Stomach (tissue), 19 donors: ENCODE measurements at places on chromosomes 2 and 18. TPM values are rescaled to one million over a fixed set of nuclear protein-coding genes. Genes with fewer than 3 reads are reported as not detected.
A peak's percentile ranks its signal among the peaks of the same experiment; 100 is the strongest.

The HOXD13 gene
- not detected for total RNA-seq

The HJURP gene
- 2.0 TPM for total RNA-seq

The EML6 gene
- 0.45 TPM for total RNA-seq

The CPLX4 gene
- total RNA-seq, result not detected

The C2orf76 gene
- total RNA-seq, result 15.2 TPM

GRCh38 chr2:224284134-224284946 lies 117.6 kb downstream of the FAM124B start:
- no peaks in the 10 kb centered on the region for H3K36me3 ChIP-seq
- no peak overlapping the region for H3K4me3 ChIP-seq
- no peaks in the 10 kb centered on the region for H3K4me1 ChIP-seq
- no peak for DNase-seq
- H3K27me3 ChIP-seq, result no peaks in the 10 kb centered on the region

DNA sequence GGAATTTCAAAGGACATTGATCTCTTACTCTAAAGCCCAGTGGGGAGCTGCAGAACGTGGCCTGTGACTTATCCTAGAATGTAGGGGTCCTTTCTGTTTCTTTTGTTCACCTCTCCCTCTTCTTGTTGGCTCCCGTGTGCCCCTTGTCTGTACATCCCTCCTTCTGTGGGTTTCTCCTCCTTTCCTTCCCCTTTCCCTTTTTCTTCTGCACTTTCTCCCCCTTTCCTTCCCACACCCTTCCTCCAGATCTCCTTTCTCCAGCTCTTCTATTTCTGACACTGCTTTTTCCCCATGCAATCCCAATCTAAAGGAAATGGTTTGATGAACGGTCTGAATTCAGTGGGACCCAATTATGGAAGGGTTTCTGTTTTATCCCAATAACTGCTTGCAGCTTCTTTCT lies 35.5 kb upstream of the MAPRE3 start:
- no peaks in the 10 kb centered on the region for H3K4me1 ChIP-seq
- no peak overlapping the region for H3K4me3 ChIP-seq
- no peak for DNase-seq
- no peaks in the 10 kb centered on the region for H3K36me3 ChIP-seq

GRCh38 chr2:130785466-130786055 lies 30.2 kb downstream of the AMER3 start:
- H3K36me3 ChIP-seq, result no peaks in the 10 kb centered on the region
- no peaks in the 10 kb centered on the region for H3K4me1 ChIP-seq
- H3K27ac ChIP-seq, result no peak overlapping the region
- no peaks in the 10 kb centered on the region for H3K27me3 ChIP-seq
- no peak overlapping the region for H3K4me3 ChIP-seq

DNA sequence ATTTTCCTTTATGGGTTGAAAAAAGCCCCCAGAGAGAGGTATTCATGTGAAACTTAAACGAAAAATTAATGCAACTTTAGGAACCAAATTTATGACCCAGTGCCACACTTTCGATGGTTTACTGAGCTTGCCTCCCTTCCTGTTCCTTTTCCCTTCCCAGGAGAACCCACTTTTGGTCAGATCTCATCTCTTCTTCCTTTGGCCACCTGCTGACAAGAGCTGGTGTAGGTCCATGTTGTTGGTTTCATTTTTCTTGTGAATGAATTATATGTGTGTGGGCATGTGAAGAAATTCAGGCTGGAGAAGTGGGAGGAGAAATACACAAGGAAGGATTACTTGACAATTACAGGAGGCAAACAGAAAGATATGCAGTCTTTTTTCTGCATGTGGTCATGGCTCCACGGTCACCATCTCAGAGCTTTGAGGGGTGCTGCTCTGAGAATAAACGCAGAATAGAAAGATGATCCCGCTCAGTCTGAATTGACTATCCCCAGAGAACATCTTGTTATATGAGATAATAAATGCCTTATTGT lies 111.3 kb upstream of the TCF4 start:
- H3K27ac ChIP-seq, result no peak overlapping the region
- DNase-seq, result no peak
- H3K36me3 ChIP-seq, result no peaks in the 10 kb centered on the region
- no peak overlapping the region for H3K4me3 ChIP-seq

- H3K4me1 ChIP-seq, result peaks cover 35% of the 10 kb centered on the region
- no peaks in the 10 kb centered on the region for H3K36me3 ChIP-seq
- H3K27me3 ChIP-seq, result no peaks in the 10 kb centered on the region
- no peak overlapping the region for H3K4me3 ChIP-seq
- no peak overlapping the region for H3K27ac ChIP-seq
- no peak for DNase-seq
Measured at GRCh38 chr18:59143441-59143840, 3.8 kb downstream of the SEC11C start.

DNA sequence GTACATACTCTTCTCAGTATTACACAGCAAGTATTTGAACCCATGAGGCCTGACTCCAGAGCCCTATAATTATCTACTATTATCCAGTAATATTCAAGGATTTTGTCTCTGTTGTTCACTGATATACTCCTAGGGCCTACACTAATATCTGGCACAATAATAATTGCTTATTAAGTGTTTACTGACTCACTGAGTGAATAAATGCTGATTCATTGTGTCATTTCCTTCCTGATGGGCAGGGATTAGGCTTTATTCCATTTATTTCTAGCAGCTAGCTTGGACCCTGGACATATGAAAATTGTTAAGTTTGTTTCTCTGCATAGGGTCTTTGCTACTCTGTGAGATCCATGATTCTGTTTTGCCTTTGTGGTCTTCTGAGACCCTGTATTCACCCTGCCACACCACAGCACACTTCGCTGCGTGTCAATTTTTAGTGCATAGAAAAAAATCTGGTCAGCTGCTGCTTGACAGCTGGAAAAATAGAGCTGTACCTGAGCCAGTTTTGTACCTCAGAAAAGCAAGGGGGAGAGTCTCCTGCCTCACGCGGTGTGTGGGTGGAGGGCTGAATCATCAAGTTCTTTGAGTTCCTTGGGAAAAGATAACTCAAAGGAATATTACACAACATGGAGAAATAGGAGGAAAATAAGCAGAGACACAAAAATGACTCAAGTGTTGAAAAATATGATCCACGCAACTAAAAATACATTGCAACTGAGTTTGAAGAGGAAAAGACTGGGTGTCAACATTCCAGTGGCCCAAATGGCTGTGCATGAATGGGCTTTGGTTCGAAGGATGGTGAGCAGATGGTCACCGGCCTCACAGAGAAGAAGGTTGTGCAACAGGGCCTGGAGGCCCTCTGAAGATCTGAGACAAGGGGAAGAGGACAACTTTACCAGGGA lies 18.9 kb upstream of the DPP4 start:
- no peaks in the 10 kb centered on the region for H3K27me3 ChIP-seq

DNA sequence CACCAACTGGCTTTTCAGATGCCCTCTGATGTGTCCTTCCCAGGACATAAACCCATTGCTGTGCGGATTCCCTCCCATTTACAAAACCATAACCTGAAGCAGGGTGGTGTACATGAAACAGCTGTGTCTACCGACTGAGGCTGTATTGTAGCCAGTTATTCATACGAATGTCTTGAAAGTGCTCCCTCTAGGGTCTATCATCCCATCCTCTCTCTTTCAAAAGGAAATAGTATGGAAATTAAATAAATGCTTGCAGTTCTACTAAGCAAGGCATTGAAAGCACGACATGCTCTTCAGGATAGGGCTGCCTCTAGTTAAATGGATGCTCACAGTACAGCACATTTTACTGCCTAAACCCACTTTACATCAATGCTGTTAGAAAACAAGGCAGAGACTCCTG lies 112.2 kb upstream of the PXDN start:
- H3K27ac ChIP-seq, result no peak overlapping the region
- no peaks in the 10 kb centered on the region for H3K4me1 ChIP-seq
- H3K36me3 ChIP-seq, result no peaks in the 10 kb centered on the region
- DNase-seq, result no peak
- H3K27me3 ChIP-seq, result peaks cover 15% of the 10 kb centered on the region

DNA sequence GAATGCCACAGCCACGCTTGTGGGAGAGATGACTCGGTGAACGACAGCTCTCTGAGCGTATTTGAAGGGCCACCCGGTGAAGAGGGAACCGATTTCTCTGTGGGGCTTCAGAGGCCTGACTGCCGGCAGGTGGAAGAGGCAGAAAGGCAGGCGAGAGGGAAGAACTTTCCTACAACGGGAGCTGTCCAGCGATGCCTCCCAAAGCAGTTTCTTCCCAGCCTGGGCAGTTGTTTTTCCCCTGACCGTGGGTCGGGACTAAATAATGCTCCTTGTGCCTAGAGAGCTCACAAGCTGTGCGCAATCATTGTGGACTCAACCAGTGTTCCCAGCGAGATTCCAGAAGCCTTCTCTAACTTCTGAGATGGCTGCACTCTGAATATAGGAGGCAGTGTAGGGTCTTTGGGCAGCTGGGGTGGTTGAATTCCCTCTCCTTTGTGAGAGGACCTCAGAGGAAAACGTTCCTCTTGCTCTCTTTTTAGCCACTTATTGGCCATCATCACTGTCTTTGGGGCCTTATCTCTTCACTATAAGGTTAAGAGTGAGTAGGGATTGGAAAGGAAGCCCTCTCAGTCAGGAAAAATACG lies 710 bp downstream of the SEC11C start:
- peak overlapping the region; percentile 92 for H3K27ac ChIP-seq
- no peaks in the 10 kb centered on the region for H3K36me3 ChIP-seq
- peaks cover 32% of the 10 kb centered on the region for H3K4me1 ChIP-seq
- DNase-seq, result peak; percentile 28
- peak overlapping the region; percentile 97 for H3K4me3 ChIP-seq

DNA sequence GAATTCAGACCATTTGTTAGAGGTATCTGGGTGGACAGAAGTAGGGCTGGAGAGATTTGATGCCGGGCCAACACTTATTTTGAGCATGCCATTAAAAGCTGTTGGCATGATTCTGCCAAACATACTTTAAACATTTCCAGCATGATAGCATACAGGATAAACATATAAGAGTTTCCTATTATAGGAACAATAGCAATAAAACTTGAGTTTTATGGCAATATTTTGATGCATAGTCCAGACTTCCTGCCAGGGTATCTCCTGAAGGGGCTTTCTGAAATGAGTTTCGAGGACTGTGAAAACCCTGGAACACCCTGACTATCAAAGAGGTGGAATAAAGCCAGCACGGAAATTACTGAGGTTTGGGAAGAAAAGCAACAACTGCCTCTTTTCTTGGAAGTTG lies 1398.0 kb upstream of the NXPH2 start:
- no peaks in the 10 kb centered on the region for H3K27me3 ChIP-seq
- no peaks in the 10 kb centered on the region for H3K36me3 ChIP-seq
- no peak overlapping the region for H3K27ac ChIP-seq
- H3K4me3 ChIP-seq, result no peak overlapping the region
- DNase-seq, result no peak

- no peak for DNase-seq
- H3K4me3 ChIP-seq, result no peak overlapping the region
- peaks cover 67% of the 10 kb centered on the region for H3K27me3 ChIP-seq
- H3K4me1 ChIP-seq, result no peaks in the 10 kb centered on the region
- H3K36me3 ChIP-seq, result no peaks in the 10 kb centered on the region
Measured at GRCh38 chr2:236211296-236211695, 43.1 kb upstream of the GBX2 start.

DNA sequence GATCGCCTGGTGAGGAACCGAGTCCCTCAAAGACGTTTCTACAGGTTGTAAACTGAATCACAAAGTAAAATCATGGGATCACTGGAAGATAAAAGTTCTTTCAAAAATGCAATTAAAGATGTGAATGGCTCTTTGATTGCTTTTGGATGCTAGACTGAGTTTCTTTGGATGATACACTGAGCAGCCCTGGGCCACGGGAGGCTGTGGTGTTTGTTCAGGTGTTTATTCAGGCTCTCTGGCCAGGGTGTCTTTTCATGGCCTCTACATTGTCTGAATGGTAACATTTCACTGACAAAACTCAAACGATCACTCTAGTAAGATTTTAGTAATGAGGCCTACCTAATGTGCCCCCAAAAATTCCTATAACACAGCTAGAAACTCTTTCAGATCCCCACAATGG lies 48.4 kb upstream of the SPATS2L start:
- H3K36me3 ChIP-seq, result no peaks in the 10 kb centered on the region
- H3K27me3 ChIP-seq, result no peaks in the 10 kb centered on the region
- no peak overlapping the region for H3K27ac ChIP-seq

DNA sequence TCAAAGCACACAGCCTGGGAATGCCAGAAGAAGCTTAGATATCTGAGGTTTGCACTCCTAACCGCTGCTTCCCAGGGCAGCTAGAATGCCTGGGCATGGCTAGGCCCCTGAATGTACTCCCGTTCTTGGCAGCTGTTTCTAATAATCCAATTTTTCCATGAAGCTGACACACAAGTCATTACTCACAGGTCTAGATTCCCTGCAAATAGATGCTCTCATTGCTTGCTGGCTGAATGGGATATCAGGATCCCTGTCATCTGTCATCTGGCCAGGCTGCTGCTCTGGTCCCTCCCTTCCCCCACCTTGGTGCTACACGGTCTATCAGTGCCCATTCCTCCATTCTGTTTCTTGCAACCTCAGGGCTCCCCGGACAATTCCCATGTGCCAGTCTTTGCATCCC lies 40.7 kb upstream of the TEX51 start:
- no peak overlapping the region for H3K4me3 ChIP-seq
- DNase-seq, result no peak
- H3K27me3 ChIP-seq, result no peaks in the 10 kb centered on the region
- no peaks in the 10 kb centered on the region for H3K4me1 ChIP-seq

GRCh38 chr18:3151399-3152264 lies 68.1 kb downstream of the MYOM1 start:
- H3K27me3 ChIP-seq, result no peaks in the 10 kb centered on the region
- no peak overlapping the region for H3K27ac ChIP-seq
- H3K36me3 ChIP-seq, result no peaks in the 10 kb centered on the region
- no peak overlapping the region for H3K4me3 ChIP-seq

- H3K36me3 ChIP-seq, result no peaks in the 10 kb centered on the region
- no peaks in the 10 kb centered on the region for H3K27me3 ChIP-seq
- no peak overlapping the region for H3K27ac ChIP-seq
- no peak overlapping the region for H3K4me3 ChIP-seq
Measured at GRCh38 chr2:5479265-5479928, 212.8 kb upstream of the SOX11 start.

DNA sequence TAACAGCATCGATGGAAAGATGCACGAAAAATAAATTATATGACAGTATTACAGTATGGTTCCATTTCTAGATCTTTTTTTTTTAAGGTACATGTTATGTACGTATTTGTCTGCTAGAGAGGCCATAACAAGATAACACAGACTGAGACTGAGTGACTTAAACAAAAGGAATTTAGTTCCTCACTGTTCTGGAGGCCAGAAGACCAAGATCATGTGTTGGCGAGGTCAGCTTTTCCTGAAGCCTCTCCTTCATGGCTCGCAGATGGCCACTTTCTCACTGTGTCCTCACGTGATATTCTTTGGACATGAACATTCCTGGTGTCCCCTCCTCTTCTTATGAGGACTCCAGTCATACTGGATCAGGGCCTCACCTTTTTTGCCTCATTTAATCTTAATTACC lies 177.4 kb downstream of the CAPN13 start:
- no peaks in the 10 kb centered on the region for H3K36me3 ChIP-seq
- no peaks in the 10 kb centered on the region for H3K4me1 ChIP-seq
- H3K27me3 ChIP-seq, result no peaks in the 10 kb centered on the region
- no peak overlapping the region for H3K4me3 ChIP-seq
- DNase-seq, result no peak

DNA sequence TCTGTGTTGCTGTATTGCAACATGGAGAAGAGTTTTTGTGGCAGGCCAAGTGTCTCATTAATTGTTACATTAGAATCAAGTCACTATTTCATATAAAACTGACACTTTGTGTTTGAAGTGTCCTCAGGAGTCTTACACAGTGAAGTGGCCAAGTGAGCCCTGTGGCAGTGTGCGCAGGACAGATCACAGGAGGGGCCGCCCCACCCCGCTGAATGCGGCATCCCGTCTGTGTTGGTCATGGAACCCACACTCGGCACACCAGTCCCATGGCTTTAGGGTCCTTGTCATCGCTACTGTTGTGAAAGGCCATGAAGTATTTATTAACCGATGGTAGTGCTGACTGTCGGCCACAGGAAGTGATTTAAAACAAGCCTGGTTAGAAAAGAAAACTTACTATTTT lies 144.7 kb upstream of the NFATC1 start:
- H3K36me3 ChIP-seq, result peaks cover 6% of the 10 kb centered on the region
- H3K27me3 ChIP-seq, result no peaks in the 10 kb centered on the region
- H3K4me3 ChIP-seq, result no peak overlapping the region
